ENCODE measurements at places on chromosomes 3 and 15.
A peak's percentile ranks its signal among the peaks of the same experiment; 100 is the strongest.

DNA sequence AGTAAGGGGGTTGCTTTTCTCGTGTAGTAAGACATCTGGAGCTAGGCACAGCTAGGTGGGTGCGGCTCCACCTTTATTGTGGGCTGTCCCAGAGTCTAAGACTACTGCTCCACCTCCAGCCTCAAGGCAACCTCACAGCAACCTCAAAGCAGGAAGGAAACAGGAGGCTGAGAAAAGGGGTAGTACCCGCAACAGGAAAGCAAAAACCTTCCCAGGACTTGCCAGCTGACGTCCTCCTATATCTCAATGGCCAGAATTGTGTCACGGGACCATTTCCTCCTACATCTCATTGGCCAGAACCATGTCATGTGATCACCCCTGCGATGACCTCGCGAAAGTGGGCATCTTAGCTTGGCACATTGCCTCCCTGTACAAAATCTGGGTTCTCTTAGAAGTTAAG, 4.3 kb upstream of the GPR160 start:
- DNase-seq, result no peak

DNA sequence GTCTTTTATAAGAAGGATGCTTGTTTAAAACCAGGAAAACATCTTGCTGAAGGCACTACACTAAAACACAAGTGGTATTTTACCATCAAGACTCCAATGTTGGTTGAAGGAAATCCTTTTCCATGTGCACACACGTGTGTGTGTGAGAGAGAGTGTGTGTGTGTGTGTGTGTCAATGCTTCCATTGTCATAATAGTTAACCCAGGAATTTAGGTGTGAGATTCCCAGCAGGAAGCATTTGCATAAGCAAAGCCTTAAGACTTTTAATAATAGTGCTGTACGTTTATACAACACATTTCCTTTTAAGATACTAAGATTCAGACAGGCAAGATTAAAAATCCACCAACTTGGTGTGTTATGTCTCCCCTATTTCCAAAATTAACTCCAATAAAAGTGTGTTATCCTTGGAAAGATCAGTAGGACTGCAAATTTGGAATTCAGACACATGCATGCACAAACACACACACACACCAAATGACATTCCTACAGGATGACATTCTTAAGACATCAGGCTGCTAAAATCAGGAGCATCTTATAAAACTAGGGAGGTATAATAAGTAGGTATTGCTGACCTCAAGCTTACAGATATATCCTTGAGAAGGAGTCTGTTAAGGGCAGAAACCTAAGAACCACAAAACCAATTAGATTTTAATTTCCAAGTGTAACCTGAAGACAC, 18.3 kb downstream of the LMCD1 start:
- DNase-seq, result no peak

DNA sequence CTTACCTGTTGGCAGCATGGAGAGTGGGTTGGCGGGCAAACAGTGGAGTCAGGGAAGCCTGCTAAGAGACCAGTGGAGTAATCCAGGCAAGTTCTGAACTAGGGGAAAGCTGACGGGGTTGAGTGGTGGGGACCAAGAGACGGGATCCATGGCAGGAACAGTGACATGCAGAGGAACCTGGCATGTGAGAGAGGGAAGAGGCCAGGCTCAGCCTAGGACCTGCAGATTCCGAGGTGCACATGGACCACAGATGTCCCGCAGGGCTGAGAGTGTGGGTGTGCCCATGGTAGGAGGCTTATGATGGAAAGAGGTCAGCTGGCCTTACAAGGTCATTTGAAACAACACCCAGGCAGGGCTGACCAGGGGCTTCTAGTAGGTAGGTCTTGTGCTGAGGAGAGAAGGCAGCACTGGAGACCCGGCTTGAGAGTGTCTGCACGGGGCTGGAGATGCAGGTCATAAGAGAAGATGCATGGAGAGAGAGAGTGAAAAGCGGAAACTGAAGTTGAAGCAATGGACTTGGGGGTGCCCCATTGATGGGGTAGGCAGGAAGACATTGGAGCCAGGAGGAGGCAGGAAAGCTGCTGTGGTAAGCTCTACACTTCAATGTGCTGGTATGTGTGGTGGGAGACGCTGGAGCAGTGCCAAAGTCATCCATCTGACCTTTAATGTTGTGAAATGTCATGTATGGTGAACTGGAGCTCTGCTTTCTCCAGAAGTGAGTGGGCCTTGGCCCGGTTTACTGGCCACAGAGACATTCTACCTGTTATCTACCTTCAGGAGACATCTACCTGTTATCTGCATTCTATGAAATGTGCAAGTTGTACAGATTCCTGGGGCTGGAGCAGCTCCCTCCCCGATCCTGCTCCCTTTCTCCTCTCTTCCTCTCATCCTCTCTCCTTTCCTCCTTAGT, 4.6 kb downstream of the SPSB4 start:
- DNase-seq, result no peak

- no peak for DNase-seq
Observed at GRCh38 chr15:49438962-49439631, 16.1 kb downstream of the FGF7 start.

DNA sequence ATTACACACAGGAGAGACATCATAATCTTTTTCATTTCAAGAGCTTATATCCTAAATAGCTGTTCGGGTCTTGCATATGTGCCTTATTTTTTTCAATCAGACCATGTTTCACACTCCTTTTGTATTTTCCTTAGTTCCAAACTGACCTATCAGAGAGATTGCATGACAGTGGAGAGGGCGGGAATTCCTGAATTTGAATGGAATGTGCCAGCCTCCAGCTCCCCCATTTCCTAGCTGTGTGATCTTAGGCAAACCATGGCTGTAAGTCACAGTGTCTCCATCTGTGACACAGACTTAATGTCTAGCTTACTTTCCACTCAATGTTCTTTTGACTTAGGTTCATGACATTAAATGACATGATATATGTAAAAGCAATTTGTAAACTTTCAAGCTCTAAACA, 62.0 kb upstream of the CSTA start:
- DNase-seq, result no peak

DNA sequence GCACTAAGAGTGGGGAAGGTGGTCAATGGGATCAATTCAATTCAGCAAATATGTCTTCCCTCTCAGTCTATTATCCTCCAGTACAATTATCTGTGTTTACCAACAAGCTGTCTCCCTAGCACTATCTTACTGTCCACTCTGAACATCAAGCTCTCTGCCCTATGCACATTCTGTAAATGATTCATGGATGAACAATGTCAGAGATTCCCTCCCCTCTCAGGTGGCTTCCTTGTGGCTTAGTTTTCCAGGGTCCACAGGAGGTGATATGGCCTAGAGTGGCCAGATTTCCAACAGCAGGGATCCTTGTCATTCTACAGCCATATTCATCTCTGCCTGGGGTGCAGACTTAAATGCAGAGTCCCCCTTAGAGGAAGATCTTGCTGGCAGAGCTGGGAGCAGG, 225.1 kb downstream of the UACA start:
- DNase-seq, result peak; percentile 14

GRCh38 chr3:39141171-39141995, 12.0 kb downstream of the CSRNP1 start:
- DNase-seq, result no peak

- no peak for DNase-seq
Observed at GRCh38 chr15:35953424-35953823, 407.5 kb upstream of the DPH6 start.

- no peak for DNase-seq
Observed at GRCh38 chr15:25711164-25711563, 152.0 kb downstream of the ATP10A start.

GRCh38 chr3:148709560-148710253, 12.0 kb downstream of the AGTR1 start:
- no peak for DNase-seq

- no peak for DNase-seq
Observed at GRCh38 chr15:59994888-59995557, 9.1 kb upstream of the FOXB1 start.

DNA sequence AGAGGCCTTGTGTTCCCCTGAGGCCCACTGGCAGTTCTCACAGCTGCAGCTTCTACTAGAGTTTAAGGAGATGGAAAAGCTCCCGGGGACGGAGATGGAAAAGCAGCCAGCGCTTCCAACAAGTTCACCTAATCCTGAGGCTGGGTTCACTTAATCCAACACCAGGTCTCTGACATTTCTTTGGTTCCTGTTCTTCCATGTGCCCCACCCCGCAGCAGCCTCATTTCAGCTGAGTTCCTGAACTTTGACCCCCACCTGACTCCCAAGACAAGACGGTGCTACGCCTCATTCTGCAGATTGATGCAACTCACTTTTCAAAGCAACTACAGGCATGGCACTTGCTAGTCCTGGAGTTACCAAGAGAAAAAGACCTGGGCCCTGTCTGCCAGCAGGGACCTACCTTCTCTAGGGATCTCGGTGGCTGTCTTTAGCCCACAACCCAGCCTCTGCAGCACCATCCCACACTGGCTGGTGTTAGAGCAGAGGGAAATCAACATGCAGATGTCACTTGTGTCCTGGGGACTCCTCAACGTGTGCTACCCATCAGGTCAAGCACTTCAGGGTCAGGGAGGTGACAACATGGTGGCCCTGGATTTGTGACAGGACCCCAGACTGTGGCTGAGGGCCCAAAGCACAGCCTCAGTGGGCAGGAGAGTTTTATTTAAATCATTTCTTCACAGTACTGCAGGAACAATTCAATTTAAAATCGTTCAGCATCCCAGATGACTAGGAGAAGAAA, 406.1 kb downstream of the VPS13C start:
- DNase-seq, result no peak

GRCh38 chr15:101397521-101398003, 91.9 kb downstream of the PCSK6 start:
- DNase-seq, result no peak

GRCh38 chr3:39103791-39104552, 3.5 kb downstream of the GORASP1 start:
- no peak for DNase-seq

DNA sequence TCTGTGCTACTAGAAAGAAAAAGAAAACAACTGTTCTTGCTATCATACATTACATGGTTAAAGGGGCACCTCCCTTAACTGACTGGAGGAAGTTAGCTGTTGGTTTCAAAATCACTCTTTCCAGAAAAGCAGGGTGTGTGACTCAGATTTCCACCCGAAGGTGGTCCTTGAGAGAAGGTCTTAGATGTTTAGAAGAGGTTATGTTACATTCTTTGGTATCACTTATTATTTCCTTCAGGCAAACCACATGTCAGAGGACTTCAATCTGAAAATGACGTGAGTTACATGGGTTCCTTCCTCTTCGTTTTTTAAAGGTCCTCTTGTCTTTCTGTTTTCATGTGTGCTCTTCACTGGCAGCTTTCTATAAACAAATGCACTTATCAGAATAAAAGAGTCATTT, 307.9 kb upstream of the CBLB start:
- no peak for DNase-seq

GRCh38 chr15:31975830-31976229, 54.5 kb upstream of the CHRNA7 start:
- no peak for DNase-seq

DNA sequence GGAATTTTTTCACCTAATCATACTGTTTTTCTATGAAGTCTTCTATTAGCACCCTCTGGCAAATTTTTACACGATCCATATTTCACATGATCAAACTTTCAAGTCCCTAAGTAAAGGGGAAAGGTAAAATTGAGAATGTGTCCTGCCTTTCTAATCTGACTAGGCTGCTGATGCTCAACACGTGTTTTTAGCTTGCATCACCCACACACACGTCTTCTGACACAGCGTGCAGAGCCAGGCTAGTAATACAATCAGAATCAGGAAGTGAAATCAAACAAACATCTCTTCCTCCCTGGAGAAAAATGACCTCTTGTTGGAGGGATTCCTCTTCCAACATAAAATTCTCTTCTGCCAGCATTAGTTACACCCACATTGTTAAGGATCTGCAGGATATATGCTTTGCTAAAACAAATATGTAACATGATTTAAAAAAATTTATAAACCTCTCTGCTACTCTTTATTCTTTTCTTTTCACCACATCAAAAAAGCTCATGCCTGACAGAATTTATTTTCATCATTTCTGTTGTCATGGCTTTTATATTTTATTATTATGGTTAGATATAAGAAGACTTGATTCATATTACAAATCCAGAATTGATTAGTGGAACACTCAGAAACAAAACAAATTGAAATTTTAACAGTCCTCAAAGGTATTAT, 122.4 kb downstream of the RAP2B start:
- peak; percentile 33 for DNase-seq

GRCh38 chr3:16203671-16204629, 29.5 kb downstream of the GALNT15 start:
- no peak for DNase-seq

GRCh38 chr3:148227534-148227933, 470.2 kb upstream of the AGTR1 start:
- no peak for DNase-seq
